ENCODE measurements at places on chromosomes 16 and 17.

- DNase-seq, result no peak
Observed at GRCh38 chr17:6756425-6757031, 682 bp downstream of the XAF1 start.

GRCh38 chr17:43986225-43986981 is 18.0 kb upstream of the NAGS start:
- DNase-seq, result no peak

DNA sequence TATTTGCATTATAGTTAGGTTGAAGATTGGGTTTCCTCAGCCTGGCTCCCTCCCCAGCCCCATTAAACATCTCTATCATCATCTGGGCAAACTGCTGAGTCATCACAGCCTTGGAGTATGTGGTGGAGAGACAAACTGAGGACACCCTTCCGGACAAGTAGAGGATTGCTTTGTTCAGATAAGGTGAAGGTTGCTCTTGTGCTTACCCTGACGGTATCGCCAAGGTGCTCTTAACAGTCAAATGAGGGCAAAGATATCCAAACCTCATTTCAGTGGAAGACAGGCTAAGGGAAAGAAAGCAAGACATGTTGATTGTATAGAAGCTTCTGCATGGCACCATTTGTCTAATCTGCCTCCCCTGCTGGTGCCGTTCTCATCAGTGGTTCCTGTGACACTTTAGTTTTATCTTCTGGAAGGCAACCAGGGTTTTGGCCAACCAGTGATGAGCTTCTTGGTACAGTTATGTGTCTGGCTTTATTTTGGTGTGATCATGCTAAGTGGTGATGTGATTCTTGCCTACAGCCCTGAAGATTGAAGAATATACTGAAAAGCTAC is 56.9 kb upstream of the LGALS9 start:
- DNase-seq, result no peak

DNA sequence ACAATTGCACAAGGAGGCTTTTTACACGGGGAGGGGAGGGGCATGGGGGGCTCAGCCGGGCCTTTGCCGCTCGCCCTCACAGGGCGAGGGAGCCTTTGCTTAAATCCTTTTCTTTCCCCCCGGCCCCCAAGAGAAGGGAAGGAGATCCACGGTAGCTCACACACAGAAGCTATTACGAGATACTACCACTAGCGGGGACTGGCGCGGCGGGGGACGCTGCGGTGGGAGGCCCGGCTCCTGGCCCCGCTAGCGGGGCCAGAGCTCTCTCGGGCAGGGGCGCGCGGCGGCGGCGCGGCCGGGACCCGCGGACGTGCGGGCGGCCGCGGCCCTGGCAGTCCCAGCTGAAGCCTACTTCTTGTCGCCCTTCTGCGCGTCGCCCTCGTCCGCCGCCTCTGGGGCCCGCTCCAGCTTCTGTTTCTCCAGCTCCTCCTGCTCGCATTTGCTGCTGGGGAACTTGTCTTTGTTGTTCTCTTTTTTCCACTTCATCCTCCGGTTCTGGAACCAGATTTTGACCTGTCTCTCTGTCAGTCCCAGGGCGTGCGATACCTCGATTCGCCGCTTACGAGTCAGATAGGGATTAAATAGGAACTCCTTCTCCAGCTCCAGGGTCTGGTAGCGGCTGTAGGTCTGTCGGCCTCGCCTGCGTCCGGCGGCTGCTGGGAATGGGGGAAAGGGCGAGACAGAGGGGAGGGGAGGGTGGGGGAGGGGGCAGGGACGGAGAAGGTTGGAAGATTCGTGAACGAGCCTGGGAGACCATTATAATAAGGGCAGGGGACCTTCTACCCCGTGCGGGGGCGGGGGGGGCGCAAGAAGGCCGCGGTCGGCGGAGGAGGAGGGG is 2.0 kb downstream of the HOXB8 start:
- peak; percentile 27 for DNase-seq

GRCh38 chr16:65908568-65908967 is 457.9 kb upstream of the CDH5 start:
- no peak for DNase-seq

Data from inflammatory macrophage treated with lipopolysaccharide for 1 hour (primary cell).